ENCODE measurements at places on chromosomes 2 and 18.

- no peak for DNase-seq
Observed at GRCh38 chr2:66836851-66837250, 401.9 kb downstream of the MEIS1 start.

DNA sequence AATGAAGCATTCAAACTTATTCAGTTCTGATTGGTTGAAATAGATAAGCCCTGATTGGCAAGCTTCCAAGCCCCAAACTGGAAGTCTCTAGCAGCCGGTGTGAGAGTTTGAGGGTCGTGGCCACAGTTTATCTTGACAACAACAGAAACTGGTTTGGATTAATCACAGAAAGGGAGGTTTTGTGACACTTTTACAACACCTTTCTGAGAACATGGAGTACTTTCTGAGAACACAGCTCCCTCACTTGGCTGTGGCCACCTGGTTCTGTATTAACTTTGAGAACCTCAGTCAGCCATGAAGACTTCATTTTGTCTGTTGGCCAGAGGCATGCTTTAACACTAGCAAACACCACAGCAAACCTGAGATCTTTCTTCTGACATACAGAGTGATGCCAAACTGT is 280.7 kb upstream of the VWC2L start:
- DNase-seq: no peak

GRCh38 chr2:190334479-190335224 is 8.7 kb upstream of the INPP1 start:
- no peak for DNase-seq

GRCh38 chr2:187549951-187550555 is 4.2 kb downstream of the TFPI start:
- no peak for DNase-seq

GRCh38 chr2:177832611-177833433 is 239.8 kb downstream of the PDE11A start:
- no peak for DNase-seq

- no peak for DNase-seq
Observed at GRCh38 chr2:76748581-76749296, 773.4 kb downstream of the LRRTM4 start.

Measured in T47D (cell line).